Heart left ventricle (tissue), 16 donors: ENCODE measurements at places on chromosomes 12 and 14. TPM values are rescaled to one million over a fixed set of nuclear protein-coding genes. Genes with fewer than 3 reads are reported as not detected.

Gene ABCC9
- 97.6 TPM for total RNA-seq

Gene FSCB
- not detected for total RNA-seq

Gene STYK1
- total RNA-seq = not detected

Gene IAPP
- not detected for total RNA-seq

Gene TAC3
- total RNA-seq = not detected

Gene THAP2
- 3.5 TPM for total RNA-seq

Gene COL2A1
- not detected for total RNA-seq

Gene TSHR
- not detected for total RNA-seq

DNA sequence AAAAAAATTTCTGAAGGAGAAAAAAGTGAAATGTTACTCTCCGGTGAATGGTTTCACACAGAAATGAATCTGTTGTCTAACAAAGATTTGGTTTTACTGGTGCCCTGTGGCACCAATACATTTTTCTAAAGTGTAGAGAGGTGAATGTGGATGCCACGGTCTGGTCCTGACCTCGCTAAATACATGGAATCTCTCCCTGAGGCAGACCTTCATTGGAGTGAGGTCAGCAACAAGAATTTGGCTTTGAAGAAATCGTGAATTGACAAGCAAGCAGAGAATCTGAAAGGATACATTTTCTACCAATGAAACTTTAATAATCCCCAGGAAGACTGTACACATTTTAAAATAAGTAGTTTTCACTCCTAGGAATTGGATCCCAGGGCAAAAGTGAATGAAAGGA lies 81.2 kb upstream of the OTOGL start:
- no peak for DNase-seq

DNA sequence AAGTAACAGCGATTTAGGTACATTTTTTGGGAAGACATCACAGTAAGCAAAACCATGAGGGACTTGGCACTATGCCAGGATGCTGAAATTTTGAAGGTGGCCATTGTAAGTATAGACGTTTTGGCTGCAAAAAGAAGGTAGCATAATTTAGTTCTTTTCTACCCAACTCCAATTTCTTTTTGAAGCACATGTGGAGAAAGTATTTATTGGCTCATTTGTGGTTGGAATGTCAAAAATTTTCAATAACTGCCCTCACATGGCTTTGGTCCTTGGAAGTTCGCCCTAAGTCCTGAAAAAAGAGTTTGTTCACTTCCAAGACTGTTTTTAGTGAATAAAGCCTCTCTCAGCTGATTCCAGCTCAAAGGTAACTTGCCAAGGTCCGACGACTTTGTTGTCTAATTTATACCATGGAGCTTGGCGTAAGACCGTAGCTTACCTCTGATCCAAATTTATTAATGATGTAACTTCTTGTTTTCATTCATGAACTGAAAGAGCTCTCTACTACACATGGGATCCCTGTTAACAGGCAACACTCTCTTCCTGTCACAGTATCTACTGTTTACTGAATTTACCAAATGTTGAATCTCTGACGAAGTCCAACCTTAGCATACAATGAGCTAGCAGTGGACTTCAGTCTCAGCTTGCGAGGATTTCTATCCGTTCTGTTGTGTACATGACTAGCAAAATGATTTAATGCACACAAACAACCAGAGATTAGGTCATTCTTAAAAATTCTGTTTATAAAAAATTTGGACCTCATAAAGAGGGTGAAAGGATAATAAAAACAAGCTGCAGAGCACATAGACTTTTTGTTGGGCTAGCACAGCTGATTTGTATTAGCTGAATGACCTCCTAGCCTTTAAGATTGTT lies 49.0 kb downstream of the MSRB3 start:
- no peak for DNase-seq

DNA sequence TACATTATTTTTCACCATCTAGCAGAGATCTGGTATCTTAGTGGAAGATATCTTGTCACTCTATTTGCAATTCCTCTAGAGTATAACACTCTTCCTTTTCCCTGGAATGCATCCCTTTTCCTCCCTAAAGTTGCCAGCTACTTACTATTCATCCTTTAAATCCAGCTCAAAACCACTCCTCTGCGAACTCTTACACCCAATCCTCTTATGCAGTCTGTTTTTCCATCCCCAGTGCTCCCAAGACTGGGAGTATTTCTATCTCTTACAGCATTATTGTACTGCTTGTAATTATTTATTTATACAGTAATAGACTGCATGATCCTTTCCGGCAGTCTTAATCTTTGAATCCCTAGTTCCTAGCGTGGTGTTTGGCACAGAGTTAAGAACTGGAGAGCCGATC lies 2.9 kb upstream of the SRGAP1 start:
- DNase-seq = no peak

DNA sequence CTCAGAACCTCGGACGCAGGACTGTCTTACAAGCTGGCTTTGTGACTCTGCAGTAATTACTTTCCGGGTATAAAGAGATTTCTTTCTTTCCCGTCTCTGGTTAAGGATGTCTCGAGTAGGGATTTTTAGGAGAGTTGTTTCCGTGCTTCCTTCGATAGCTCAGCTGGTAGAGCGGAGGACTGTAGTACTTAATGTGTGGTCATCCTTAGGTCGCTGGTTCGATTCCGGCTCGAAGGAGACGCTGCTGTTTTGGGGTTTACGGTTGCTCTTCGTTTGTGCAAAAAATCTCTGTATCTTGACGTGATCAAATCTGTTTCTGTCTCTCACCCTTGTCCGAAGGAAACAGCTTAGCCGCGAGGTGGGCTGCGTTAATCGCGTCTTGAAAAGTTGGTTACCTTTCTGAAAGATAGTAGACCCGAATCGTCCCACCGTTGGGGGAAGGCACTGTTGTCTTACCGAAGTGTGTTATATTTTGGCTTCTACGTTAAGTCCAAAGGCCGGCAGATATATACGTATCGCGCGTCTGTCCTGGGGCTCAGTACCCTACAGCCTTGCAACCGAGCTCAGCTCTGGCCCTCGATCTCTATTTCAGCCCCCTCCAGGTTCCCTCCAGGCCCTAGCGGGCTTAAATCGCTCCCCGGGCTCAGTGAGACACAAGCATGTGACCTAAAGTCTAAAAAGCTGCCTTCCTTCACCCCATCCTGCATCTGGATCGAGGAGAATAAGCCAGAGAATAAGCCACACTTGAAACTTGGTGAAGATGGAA lies 1.1 kb upstream of the RNASE4 start:
- DNase-seq = peak; percentile 77

- DNase-seq = no peak
Observed at GRCh38 chr14:32934073-32934880, 4.4 kb upstream of the NPAS3 start.

DNA sequence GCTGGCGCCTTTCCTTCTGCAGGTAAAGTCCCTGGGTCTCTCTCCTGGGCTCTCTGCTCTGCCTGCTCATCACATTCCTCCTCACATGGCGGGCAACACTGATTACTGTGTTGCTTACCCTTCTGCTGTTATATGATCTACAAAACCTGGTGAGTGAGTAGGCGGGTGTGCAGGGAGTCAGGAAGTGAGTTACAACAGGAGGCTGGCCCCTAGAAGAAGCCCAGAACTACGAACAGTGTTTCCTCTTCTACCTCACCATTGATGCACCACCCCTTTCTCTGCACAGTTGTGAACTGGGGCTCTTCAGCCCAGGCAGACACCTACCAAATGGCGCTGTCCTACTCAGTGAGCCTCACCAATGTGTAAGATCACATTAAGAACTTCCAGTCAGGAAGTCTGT lies 4.9 kb upstream of the KLHL33 start:
- no peak for DNase-seq

DNA sequence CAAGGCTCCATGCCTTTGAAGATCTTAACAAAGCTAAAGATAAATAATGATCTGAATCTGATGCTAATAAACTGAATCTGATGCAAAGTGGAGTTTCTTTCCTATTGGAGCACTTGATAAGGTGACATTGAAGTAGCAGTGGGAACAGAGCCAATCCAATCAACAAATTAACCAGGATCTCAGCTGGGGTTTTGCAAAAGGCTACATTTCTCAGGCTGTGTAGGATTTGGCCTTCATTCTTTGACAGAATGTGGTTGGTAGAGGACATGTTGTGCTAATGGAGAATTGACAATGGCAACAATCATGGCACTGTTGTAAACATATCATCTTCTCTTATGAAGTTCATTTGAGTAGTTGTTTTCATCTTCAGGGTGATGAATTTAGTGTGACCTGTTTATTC lies 164.9 kb downstream of the CCDC91 start:
- DNase-seq = no peak

- DNase-seq = no peak
Observed at GRCh38 chr12:107843351-107844311, 69.1 kb downstream of the ASCL4 start.

GRCh38 chr12:99390707-99391106 lies 256.8 kb upstream of the GARIN6 start:
- no peak for DNase-seq
